ENCODE measurements at places on chromosomes 11 and 22.

DNA sequence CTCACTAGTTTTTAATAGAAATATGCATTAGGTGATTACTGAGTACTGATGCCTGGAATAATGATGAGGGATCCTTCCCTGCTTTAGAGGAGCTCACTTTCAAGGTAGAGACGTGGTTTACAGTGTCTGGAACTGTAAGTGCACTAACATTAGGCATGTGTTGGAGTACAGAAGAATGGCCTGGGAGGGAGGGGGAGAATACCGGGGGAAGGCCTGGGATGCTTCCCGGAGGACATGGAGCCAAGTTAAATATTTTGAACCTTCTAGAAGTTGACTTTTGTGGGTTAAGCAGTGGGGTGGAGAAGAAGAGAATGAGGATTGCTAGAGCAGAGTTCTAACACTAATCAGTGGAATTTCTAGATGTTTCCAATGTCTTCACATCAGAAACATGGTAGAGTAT is 261.6 kb downstream of the NELL1 start:
- DNase-seq = no peak

- no peak for DNase-seq
Observed at GRCh38 chr11:76735841-76736240, 47.3 kb upstream of the TSKU start.

DNA sequence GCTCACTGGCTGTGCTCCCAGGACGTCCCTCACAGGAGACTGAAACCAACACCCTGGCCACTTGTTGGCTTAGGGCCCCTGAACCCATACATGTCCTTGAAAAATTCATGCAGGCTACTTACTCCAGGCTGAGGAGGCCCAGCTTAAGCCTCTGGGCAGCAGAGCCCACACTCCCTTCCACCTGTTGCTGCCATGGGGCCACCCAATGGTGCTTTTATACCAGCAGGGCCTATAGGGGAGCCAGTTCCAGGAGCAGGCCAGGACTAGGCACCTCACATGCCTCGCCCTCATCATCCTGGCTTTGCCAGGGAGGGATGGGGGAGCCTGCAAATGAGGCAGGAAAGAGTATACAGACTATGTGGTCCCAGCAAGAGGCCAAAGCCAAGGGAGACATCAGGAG is 181.7 kb upstream of the NECTIN1 start:
- no peak for DNase-seq

DNA sequence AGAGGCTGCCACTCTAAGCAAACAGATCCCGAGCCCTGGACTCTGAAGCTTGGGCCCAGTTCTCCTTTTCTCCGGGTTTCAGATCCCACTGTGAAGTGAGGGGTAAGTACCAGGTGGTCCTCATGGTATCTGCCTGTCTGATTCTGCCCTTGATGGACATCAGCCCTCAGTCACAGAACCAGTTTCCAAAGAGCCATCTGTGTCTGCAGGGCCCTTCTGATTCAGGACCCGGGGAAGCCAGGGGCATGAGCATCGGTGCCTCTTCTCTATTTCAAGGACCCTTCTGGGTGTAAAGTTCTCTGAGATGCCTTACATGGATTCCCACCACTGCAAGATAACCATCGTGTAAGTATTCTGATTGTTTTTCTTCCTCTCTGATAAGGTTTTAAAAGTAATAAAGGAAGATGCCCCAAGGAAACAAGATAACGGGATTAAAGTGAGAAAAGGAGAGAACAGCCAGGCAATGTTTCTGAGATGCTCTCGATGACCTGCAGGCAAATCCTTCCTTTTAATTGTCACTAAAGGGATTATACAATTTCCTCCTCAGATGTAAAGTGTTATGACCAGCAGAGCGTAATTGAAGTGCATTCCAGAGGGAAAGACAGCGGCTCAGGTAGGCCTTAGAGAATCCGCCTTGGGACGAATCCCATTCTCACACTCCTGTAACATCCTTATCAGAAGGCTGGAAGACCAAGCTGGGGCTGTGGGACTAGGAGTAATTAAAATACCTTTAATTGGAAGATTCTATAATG is 924.3 kb downstream of the TBC1D22A start:
- DNase-seq = no peak

- no peak for DNase-seq
Observed at GRCh38 chr11:47907499-47907898, 59.3 kb upstream of the NUP160 start.

- DNase-seq = no peak
Observed at GRCh38 chr11:75421035-75421602, 11.9 kb downstream of the KLHL35 start.

GRCh38 chr11:92425127-92425526 is 200.5 kb downstream of the FAT3 start:
- DNase-seq = no peak

GRCh38 chr11:79311461-79311860 is 129.4 kb downstream of the TENM4 start:
- DNase-seq = no peak

DNA sequence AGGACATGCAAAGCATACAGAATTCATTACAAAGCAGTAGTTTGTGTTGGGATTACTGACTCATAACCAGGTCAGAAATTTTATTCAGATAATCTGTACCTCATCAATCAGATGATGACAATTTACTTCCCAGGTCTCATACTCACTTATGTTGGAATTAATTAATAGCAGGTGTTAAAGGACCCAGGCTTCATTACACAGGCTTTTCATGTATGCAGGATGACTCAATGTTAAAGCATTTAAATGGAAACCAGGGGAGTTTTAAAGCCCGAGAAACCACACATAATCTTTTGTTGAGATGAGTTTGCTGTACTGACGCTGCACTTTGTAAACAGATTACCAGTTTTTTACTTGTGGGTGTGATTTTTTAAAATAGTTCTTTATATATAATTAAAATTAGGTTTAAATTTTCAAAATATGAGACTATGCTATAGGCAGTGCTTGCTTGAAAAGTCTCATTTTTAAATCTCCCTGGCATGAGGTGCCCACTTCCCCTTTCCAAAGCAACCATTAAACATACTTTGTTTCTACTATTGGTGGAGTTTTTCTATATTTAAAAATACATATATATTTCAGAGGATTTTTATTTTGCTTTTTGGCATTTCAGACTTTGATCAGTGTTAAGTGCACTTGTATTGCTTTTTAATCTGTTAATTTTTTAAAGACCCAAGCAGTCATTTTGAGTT is 41.0 kb downstream of the CEP57 start:
- DNase-seq = peak; percentile 39

DNA sequence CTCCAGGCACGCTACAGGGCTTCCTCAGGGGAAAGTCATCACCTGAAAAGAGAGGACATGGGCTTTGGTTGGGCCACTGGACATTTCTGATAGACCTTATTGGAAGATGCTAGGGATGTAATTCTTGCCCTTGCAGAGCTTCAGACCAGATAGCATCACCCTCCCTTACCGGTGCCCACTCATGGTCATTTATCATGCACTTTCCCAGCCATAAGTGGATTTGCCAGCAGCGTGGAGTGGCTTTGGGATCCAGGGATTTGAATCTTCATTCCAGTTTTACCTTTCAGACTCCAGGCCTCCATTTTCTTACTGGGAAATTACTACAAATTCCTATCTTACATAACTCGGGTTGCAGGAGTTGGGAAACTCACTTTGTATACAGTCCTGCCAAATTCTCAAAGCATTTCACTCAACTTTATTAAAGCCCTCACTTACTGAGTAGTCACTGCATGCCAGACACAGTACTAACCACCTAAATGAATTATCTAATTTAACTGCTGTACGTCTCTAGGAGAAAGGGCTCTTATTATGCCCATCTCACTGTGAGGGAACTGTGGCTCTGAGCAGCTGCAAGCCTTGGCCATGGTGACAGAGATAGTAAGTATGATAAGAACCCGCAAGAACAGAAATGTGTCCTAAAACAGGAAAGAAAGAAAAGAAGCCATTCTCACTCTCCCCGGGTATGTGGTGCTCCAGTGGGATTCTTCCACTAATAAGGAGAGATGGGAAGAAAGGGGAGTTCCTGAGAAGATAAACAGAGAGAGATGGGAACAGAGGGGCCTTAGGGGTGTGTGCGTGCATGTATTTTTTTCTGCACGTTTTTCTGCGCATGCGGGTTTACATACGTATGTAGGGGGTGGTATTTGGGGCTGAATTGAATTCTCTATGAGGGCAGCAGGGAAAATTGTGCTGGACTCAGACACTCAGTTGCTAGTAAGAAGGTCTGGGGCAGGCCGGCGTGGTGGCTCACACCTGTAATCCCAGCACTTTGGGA is 9.7 kb downstream of the CHRM1 start:
- DNase-seq = no peak

- no peak for DNase-seq
Observed at GRCh38 chr11:75450236-75450635, 17.2 kb upstream of the KLHL35 start.

DNA sequence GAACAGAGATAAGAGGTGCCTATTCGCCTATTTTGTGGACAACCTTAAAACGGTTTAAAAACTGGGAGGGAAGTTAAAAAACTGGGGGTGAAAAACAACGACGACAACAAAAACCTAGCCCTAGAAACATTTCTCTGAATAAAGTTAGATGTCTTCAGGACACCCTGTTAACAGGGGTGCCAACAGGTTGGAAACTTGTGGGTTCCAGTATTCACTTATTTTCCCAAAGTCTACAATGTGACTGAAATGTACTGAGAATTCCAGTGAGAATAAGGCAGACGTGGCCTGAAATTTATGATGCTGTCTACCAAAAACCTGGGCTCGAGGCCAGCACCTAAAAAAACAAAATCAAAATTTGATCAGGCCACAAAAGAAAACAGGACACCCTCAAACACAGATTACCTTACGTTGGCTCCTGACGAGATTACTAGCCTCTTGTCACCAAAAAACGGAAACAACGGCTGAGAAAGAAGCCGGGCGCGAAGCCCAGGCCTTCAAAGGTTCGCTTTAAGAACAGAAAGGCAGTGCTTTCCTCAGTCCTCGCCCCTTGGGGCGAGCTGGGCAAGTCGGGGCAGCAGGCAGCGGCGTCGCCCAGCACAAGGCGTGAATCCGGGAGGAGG is 906 bp downstream of the CCDC90B start:
- no peak for DNase-seq

DNA sequence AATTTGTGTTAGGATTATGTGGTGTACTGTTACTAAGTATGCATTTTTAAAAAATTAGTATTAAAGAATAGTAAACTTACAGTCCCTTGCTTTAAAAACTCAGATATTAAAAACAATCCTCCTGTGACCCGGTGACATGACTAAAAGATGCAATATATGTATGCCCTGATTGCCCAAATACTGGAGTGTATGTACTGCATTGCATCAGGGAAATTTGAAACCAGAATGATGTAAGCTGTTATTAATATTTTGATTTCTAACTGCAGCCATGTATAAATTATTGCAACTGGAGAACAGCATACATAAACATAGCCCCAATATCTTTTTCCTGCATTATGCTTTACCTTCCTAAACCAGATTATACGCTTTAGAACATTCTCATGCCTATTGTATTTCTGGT is 3.7 kb upstream of the HSPA8 start:
- DNase-seq = no peak

GRCh38 chr11:9090488-9091043 is 833 bp downstream of the SCUBE2 start:
- no peak for DNase-seq

DNA sequence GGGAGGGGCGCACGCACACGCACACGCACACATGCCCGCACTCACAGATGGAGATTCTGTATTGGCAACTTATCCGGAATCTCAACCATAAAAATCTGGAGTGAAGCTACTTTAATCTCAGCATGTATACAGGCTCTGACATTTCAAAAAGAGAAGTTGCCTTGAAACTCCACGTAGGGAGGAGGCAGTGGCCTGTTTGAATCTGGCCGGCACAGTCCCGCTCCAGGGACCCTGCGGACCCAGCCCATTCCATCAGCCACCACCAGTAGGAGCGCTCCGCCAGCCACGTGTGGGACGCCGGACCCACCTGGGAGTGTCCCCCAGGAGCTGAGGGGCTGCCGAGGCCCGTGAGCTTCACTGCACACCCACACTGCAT is 1.9 kb upstream of the SYT8 start:
- no peak for DNase-seq

DNA sequence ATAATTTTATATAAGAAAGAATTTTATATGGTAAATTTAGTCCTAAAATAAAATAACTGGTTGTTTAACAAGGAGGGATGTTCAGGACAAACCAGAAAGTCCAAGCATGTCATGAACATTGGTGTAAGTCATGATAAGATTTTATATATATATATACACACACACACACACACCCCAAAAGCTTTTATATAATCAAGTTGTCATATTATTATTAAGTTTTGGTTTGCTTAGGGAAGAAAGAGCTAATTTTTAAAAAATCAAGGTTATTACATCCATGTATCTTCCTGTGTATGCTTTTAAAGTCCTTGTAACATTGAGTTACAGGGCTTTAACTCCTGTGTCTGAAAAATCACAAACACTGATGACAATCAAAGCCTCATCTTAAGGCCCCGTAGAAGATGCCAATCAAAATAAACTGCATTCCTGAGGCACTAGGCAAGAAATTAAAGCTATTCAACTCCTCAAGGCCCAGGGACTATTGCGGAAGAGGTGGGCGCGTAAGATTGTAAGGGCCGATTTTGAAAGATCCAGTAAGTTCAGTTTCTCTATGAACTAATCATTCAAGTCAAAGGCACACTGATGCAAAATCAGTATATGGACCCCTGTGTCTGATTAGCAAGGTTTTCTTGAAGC is 16.8 kb downstream of the APOL6 start:
- DNase-seq = no peak

DNA sequence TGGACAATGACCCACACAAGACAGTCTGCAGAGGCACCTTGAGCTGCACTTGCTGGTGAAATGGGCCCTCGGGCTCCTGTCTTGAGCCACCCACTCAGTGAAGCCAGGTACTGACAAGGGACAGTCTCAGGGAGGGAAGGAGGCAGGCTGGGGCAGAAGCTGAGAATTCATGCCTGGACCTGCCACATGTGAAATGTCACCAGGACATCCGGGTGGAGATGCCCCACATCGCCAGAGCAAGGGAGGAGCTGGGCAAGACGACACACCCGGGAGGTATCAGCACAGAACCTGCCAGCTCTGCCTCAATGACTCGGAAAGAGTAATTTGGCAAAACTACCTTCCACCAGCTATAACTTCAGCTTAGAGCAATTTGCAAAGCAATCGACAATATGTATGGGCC is 23.5 kb downstream of the CPT1A start:
- DNase-seq = no peak

DNA sequence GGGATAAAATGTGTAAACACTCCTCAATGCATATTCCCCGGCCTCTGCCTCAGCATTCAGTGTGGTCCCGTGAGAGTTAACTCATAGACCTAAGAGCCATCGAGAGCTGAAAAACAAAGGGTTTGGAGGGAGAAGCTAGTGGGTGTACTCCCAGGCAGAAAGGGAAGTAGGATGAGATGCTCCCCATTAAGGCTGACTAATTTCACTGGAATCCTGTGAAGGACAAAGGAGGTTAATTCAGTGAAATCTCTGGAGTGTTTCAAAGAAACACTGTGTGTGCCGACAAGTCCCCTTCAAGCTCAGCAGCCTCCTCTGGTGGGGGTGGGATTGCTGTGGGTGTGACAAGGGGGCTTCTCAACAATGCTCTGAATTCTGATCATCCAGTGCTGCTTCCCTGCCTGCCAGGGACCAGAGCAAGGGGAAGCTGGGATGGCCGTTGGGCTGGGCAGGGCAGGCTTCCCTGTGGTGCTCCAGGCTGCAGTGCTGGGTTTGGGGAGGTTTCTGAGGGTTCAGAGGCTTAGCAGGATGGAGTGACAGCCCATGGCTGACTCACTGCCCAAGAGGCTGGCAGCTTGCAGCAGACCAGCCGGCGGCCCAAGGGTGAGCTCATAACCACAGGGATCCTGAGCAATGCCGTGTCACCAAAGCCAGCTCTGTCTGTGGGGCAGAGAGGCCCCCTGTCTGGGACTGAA is 61.4 kb upstream of the BMAL1 start:
- DNase-seq = peak; percentile 28
